ENCODE measurements at places on chromosomes 6 and 20.

GRCh38 chr6:141830530-141830929 is 302.2 kb upstream of the GJE1 start:
- no peak for DNase-seq

DNA sequence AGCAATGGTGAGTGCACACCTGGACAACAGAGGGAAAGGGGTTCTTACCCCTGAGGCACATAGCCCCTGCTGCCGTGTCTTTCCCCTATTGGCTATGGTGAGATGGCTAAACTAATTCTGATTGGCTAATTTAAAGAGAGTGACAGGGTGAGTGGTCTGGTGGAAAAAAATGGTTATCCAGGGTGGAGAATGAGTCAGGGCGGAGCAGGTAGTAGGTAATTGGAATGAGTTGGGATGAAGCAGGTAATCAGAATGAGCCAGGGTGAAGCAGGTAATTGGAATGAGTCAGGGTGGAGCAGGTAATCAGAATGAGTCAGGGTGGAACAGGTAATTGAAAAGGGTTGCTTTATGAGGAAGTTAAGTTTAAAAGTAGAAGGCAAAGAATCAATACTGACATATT is 200.3 kb downstream of the EYA4 start:
- no peak for DNase-seq

DNA sequence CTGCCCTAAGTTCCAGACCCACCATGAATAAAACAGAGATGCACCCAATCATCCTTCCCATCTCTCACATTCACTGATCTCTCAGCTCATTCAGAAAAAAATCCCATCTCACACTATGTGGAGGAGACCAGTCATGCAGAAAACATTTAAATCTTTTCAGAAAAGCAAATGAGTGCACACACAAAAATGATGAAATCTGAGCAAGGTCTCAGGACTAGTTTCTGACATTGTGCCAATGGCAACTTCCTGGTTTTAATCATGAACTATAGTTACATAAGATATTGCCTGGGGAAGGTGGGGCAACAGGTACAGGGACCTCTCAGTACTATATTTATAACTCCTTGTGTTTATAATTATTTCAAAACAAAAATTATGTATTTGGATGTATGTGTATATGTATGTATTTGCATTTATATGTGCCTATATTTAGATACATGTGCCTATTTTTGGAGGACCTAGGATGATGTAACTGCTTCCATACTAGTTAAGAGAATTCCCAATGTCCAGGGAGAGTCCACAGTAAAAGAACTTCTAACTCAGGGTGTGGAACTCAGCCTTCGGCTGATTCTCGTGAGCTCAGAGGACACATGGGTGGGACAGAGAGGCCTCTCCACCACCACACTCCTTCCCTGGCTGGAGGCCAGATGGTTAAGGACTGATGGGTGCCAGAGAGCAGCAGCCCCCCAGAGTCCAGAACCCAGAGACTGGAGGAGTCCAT is 71.7 kb upstream of the MAP3K4 start:
- DNase-seq: peak; percentile 91

DNA sequence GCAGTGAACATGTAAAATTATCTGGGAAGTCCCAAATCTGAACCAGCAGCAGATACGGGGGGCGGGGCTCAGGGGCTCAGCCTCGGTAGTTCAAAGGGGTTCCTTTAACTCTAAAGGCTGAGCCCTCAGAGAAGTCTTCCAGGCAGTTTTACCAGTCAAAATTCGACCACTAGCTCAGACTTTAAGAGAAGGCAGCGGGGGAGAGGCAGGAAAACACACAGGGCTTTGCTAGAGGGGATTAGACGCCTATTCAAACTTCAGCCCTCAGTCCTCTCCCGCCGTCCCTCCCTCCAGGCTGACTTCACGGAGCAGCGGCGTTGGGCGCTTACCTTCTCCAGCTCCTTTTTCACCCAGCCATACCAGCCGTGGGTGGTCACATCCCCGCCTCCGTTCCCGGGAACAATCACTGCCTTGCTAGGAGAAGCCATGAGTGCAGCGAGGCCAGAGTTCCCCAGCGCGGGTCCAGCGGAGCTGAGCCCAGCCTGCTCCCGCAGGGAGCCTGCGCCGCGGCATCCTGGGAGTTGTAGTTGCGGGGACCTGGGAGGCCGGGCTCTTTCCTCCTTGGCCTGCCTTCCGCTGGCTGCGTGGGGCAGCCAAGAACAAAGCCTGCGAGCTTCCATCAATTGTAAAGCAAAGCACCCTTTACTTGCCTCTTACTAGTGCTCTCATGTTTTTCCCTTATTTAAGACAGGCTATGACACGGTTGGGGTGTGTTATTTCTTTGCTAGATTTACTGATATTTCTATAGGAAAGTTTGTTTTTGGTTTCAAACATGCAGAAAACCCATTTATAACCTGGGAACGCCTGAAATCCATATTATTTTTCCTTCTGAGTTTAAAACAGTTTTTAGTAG is at the start of gene RBBP9:
Gene RBBP9 (minus strand): TSS at position 486 of the 853 bp plus-strand sequence. CDS start 58 bp downstream, at position 428.
- peak; percentile 83 for DNase-seq

DNA sequence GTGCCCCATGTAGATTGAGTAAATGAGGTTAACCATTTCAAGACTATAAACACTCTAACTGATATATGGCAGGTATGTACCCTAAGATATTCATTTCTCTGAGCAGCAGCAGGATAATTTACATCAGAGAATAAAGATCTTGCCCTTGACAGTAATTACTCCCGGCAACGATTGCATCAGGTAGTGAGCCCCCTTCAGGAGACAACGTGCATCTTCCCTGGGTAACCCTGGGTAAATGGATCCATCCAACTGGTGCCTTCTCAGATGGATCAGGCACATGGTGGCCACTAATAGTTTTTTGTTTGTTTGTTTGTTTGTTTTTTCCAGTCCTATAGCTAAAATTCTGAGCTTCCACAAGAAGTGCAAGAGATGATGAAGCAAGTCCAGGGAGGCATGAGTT is 469.4 kb upstream of the SLC35B3 start:
- DNase-seq: no peak

- DNase-seq: peak; percentile 67
Observed at GRCh38 chr20:54062812-54063280, 7.5 kb downstream of the BCAS1 start.

DNA sequence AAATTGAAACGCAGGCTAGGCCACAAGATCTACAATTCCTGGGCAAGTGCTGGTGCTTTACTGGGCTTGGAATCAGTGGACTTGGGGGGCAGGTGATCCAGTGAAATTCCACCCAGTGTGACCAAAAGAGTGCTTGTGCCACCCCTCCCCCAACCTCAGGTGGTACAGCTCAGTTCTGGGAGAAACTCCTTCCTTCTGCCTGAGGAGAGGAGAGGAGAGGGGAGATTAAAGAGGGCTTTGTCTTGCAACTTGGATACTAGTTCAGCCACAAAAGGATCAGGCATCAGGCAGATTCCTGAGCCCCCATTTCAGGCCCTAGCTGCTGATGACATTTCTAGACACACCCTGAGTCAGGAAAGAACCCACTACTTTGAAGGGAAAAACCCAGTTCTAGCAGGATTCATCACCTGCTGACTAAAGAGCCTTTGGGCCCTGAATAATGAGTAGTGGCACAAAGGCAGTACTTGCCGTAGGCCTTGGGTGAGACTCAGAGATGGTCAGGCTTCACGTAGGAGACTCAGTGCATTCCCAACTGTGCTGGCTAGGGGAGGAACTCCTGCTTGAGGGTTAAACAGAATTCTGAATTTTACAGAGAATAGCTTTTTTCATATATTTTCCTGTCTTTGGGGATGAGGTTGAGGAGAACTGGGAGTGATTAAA is 446.7 kb downstream of the BMP2 start:
- no peak for DNase-seq
